Islet precursor cell (in vitro differentiated cells): ENCODE measurements at places on chromosomes 1 and 21.
A peak's percentile ranks its signal among the peaks of the same experiment; 100 is the strongest.

- peak; percentile 89 for DNase-seq
Measured at GRCh38 chr1:243924188-243924587, 74.1 kb upstream of the AKT3 start.

DNA sequence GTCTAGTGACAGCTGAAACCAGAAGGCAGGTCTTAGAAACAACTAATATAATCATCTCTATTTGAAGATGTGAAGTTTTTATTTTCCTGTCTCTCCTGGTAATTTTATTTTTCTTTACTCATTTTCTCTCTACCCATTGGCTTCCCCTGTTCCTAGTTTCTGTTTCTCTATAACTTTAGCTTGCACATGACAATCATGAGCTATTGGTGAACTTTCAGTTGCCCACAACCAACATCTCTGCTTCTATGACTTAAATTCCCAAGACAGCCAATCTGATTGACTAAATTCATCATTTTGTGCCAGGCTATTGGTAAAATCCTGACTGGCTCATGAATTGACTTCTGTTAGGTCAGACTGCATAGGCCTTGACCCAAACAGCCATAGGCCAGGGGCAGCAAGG is 13.7 kb upstream of the ACADM start:
- DNase-seq: no peak

- DNase-seq: no peak
Measured at GRCh38 chr21:32543975-32544374, 41.3 kb downstream of the TCP10L start.

GRCh38 chr1:245180496-245181157 is 25.8 kb downstream of the KIF26B start:
- no peak for DNase-seq

DNA sequence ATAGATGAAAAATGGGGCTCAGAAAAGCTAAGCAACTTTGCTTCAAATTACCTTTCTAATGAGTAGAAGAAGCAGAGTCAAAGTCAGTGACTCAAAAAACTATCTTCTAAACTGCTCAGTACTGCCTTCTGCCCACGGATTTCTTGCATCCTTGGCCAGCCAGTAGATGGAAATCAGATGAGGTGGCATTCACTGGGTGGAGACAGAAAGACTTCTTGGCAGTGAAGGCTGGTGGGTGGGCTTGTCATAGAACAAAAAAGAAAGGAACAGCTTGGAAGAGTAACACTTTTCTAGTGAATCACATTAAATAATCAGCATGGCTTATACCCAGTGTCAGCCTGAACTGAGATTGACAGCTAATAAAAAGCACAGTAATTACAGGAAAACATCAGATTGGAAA is 170.7 kb downstream of the ST6GALNAC5 start:
- no peak for DNase-seq

DNA sequence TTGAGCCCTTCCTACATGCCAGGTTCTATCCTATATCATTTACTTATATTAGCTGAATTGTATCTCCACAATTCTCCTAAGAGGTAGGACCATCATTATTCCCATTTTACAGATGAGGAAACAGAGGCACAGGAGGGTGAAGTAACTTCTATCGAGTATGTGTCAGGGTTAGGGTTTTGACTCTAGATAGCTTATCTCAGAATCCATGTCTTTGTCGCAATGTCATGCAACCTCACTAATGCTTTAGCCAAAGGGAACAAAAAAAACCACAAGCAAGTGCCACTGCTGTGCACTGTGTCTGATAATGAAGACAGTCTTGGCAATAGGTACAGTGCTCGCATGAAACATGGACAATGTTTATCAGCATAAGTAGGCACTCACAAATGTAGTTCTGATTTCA is 95.4 kb upstream of the CLDN14 start:
- no peak for DNase-seq

DNA sequence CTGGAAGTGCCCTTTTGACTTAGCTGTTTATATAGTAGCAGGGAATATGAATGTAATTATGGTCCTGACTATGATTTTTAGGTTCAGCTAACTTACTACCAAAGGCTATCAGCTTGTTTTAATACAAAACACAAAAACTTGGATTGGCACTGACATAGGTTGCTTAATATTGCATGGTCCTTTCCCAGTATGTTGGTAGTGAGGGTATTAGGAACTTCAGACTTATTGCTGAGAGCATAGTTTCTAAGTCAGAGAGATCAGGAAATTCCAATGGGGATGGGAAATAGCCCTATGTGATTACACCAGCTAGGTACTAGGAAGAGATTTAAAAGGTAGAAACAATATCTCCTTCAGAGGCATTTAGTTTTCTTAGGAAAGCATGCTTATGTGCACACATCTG is 7.7 kb downstream of the ARID1A start:
- no peak for DNase-seq

DNA sequence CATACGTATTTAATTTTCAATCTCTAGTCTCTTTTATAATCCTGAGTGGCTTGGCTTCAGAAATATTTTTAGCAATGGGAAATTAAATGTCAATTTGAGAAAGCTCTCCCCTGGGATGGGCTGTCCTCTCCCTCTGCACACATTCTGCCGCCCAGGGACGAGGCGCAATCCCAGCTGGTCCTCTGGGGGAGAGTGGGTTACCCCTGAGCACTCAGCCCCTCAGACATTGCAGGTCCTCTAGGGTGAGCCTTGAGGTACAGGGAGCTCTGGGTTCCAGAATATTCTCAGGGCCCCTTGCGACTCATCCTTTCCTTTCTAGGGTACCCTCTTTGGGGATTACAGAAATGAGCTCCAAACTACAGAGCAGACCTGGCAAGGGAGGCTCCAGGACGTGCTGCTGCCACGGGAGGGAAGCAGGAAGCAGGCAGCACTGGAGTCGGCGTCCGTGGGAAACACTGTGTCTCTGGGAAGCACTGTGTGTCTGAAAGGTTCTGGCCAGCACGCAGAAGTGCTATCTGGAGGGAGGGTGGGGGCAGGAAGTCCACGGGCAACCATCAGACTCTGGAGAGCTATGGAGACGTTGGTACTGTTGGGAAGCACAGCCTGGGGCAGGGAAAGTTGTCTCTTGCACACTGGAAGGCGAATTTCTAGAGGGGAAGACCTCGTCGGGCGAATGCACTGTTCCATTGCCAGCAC is 343.3 kb upstream of the VAMP3 start:
- no peak for DNase-seq

DNA sequence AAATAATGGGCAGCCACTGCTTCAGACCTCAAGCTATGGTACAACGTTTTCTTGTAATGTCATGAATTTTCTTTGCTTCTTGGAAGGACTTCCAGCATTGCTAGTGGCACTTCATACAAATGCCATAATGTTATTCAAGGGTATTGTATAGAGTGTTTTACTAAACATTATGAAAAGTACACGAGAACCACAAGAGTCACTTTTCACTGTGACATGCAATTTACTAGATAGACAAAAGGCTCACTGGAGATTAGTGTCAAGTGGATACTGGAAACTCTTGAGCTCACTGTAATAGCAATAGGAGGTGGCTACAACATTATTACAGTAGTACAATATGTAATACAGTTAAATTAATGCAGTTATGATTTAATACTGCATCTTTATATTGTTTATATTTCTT is 5.3 kb upstream of the OLFM3 start:
- no peak for DNase-seq

- no peak for DNase-seq
Measured at GRCh38 chr1:39657402-39657801, 14.5 kb downstream of the NT5C1A start.

DNA sequence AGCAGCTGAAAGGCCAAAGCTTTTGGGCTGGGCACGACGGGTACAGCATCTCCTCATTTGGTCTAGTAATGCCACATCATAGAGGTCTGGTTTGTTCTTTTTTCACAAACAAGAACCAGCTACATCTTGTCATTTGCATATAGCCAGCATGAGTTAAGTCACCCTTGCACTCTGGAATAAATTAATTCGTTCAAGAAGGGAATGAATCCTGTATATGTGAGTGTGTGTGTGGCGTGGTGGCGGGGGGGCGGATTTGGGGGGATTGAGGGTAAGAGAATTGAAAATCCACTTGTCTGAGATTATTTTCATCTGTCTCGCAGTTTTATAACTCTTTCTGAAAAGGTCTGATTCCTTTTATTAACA is 380.0 kb upstream of the CAMK1G start:
- DNase-seq: no peak

- peak; percentile 79 for DNase-seq
Measured at GRCh38 chr1:95263450-95263849, 29.4 kb downstream of the RWDD3 start.

DNA sequence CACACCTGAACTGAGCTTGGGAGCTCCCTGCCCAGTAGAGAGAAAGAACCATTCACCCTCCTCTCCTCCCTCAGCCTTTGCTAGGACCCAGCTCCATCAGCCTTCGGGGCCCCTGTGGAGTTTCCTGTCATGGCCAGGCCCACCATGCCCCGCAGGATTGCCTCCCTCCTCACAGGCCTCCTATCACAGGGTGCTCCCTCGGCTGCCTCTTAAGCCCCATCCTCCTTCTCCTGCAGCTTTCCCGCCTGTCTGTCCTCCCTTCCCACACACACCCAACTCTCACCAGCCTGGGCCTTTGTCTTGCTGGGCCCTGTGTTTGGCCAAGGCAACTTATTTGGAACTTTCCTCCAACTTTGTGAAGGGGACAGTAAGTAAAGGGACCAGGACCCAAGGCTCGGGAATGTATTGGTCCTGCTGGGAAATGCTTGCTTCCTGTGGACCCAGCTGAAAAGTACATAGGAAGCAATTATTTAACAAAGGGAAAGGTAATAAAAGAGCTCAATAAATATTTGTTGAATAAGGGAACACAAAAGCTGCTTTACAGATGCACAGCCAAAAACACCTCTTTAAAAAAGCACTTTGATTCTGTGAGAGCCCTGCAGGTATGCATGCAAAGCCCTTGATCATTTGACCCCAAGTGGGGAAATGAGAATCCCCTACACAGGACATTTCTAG is 31.6 kb upstream of the TENT5C start:
- DNase-seq: peak; percentile 35

DNA sequence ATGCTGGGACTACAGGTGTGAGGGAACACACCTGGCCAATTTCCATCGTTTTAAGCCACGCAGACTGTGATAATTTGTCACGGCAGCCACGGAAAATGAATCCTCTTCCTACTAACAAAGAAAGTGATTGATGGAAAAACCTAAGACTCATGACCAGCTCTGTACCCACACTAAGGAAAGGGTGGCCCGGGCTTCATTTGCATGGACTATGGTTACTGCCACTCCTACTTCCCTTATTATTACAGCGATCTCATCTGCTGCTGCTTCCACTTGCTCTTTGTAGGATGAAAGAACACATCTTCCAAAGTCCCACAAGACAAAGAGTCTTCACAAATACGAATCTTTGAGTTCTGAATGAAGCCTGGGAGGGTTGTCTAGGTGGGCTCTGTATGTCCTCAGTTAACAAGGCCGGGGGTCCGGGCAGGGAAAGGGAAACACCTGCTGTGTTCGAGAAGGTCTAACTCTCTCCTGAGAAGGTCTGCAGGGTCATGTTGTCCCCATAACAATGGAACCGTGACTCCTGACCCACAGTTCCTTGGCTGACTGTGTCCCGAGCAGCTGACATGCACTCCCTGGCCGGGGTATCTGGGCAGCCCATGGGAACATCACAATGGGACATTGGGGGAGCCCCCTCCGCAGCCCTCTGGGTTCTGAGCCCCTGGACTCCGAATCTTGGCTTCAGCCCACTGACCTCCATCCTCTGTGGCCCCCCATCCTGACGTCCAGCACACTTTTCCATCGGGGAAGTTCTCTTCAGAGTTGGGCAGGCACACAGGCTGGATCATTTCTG is 13.3 kb upstream of the TFF1 start:
- DNase-seq: no peak

DNA sequence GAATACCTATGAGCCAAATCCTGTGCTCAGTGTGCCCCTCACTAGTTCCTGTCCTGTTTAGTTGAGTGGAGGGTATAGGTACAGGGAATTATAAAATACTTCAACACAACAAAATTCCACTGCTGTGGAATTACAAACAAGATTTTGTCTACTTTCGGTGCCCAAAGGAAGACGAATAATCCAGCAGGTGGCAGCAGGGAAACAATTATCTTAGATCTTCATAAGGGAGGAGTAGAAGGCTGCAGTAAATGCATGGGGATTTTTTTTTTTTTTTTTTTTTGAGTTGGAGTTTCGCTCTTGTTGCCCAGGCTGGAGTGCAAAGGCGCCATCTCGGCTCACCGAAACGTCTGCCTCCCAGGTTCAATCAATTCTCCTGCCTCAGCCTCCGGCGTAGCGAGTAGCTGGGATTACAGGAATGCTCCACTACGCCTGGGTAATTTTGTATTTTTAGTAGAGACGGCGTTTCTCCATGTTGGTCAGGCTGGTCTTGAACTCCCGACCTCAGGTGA is 2.0 kb upstream of the PIP5K1A start:
- DNase-seq: no peak

DNA sequence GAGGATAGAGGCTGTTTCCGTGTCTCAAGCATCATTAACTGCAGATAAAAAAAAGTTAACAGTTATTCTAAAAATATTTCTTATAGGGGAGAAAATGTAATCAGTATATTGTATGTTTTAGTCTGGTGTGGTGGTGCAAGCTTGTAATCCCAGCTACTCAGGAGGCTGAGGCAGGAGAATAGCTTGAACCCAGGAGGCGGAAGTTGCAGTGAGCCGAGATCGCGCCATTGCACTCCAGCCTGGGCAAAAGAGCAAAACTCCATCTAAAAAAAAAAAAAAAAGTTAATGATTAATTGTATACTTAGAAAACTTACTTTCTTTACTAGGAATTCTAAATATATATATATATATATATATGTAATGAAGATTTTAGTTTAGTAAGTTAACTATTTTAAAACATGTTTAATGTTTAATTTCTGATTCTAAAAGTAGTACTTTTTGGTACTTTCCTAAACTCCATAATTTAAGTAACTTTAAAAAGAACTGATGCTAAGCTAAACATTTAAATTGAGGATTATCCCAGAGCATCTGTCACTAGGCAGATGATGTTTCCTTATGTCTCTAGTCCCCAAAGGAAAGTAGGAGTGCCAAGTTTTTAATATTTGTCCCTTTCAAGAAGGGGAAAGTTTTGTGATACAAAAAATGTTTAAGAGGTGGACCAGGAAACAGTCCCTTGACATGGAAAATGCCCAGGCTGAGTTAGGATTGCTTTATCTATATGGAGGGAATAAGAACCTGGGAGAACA is 66.3 kb downstream of the DYRK1A start:
- no peak for DNase-seq

- DNase-seq: no peak
Measured at GRCh38 chr1:174406421-174406820, 41.3 kb upstream of the GPR52 start.

GRCh38 chr21:36807422-36807928 is 108.6 kb downstream of the SIM2 start:
- no peak for DNase-seq
